ENCODE measurements at places on chromosomes 3 and 15.

GRCh38 chr3:142359367-142359766 lies 88.5 kb downstream of the XRN1 start:
- no peak for DNase-seq

DNA sequence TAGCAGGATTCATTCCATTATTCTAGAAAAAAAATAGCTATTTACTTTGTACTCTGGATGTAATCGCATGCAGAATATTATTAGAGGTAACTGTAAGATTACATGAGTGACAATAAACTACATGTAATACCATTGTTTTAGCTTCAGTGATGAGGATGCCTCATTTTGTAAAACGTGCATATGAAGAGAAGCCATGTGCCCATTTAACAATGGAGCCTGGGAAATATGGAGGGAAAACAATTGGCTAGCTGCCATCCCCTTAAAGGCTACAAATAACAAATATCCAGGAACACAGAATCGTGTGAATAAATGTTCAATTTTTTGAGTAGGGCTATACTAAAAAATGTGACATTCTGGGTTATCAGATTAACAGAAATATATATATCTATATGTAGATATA lies 151.1 kb downstream of the SAMMSON start:
- DNase-seq = no peak

GRCh38 chr3:62818347-62818746 lies 56.9 kb downstream of the CADPS start:
- DNase-seq = no peak

DNA sequence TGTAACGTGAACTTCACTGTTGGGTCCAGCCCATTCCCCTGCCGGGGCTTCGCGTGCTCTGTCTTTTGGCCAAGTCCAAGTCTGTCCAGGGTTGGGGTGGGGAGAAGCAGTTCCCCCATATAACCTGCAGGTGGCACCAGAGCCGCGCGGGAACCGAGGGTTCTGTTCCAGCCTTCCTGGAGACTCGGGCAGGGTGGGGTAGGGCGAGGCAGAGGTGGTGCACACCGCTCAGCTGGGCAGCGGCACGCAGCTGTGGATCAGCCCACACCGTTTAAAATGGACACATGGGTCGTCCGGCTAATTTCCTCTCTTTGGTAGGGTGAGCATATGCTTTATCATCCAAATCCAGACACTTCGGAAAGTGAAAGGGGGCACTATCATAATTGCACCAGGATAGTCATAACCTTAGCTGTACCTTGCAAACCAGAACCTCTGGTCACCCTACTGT lies 118.1 kb downstream of the TBC1D2B start:
- DNase-seq = peak; percentile 91

GRCh38 chr3:21859124-21860081 lies 108.4 kb upstream of the ZNF385D start:
- DNase-seq = no peak

DNA sequence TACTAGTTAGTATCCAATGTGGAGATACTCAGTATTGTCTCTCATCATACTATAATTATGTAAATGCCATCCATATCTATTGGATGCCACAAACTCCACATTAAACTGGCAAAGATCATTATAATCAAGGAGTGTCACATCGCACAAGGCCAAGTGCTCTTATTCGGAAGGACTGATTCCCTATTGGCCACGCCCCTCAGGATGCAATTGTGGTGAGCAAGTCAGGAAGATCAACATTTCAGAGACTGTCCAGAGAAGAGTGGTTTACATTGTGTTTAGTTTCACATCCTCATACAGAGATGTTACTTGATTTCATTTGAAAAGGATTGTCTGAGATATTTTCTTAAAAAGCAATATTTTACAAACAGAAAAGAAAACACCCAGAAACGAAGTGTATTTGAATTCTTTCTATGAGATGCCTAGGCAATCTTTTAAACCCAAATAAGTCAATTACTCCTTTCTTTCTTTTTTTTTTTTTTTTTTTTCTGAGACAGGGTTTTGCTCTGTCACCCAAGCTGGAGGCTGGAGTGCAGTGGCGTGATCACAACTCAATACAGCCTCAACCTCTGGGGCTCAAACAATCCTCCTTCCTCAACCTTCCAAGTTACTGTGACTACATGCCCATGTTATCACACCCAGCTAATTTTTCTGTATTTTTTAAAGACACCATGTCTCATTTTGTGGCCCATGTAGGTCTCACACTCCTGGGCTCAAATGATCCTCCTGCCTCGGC lies 369.1 kb downstream of the RBMS3 start:
- peak; percentile 27 for DNase-seq
